Pancreas (tissue), 10 donors: ENCODE measurements at places on chromosomes 13 and 19. TPM values are rescaled to one million over a fixed set of nuclear protein-coding genes. Genes with fewer than 3 reads are reported as not detected.

Gene PDX1
- total RNA-seq = 10.2 TPM

Gene TNNT1
- total RNA-seq = not detected

Gene LMTK3
- total RNA-seq = 3.1 TPM

Gene AMH
- total RNA-seq = 3.0 TPM

- H3K27me3 ChIP-seq = no peaks in the 10 kb centered on the region
- no peak overlapping the region for H3K27ac ChIP-seq
- no peaks in the 10 kb centered on the region for H3K4me1 ChIP-seq
- no peak overlapping the region for H3K4me3 ChIP-seq
- no peaks in the 10 kb centered on the region for H3K36me3 ChIP-seq
Observed at GRCh38 chr13:22961835-22962537, 218.8 kb upstream of the SGCG start.

- no peaks in the 10 kb centered on the region for H3K36me3 ChIP-seq
- H3K27me3 ChIP-seq = no peaks in the 10 kb centered on the region
- peaks cover 3% of the 10 kb centered on the region for H3K4me1 ChIP-seq
- no peak overlapping the region for H3K27ac ChIP-seq
Observed at GRCh38 chr19:39937094-39937720, 2.8 kb upstream of the FCGBP start.

- H3K36me3 ChIP-seq = no peaks in the 10 kb centered on the region
- H3K4me1 ChIP-seq = no peaks in the 10 kb centered on the region
- no peak overlapping the region for H3K4me3 ChIP-seq
- H3K27me3 ChIP-seq = no peaks in the 10 kb centered on the region
- DNase-seq = no peak
- H3K27ac ChIP-seq = no peak overlapping the region
Observed at GRCh38 chr13:59842507-59842906, 321.2 kb downstream of the DIAPH3 start.

DNA sequence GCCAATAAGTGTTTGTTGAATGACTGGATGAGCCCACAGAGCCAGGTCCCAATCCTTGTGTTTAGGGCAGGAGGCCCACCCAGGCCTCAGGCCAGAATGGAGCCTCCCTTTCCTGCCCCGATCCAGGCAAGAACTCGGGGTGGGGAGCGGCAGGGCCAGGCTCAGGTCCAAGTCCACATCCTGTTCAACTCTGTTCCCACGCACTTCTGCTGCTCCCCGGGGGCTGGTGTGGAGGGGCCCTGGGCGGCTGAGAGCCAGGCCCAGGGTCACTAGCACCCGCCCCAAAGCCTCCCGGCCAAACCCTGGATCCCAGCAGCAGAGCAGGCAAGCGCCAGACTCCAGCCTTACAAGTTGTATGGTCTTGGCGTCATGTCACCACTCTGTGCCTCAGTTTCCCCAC lies 8.0 kb downstream of the ANGPTL8 start:
- H3K27ac ChIP-seq = no peak overlapping the region
- no peak overlapping the region for H3K4me3 ChIP-seq
- no peaks in the 10 kb centered on the region for H3K36me3 ChIP-seq
- no peak for DNase-seq
- no peaks in the 10 kb centered on the region for H3K4me1 ChIP-seq
